PC-9 (cell line): ENCODE measurements at places on chromosomes 11 and 22.

- DNase-seq: no peak
Measured at GRCh38 chr11:12922980-12923507, 86.1 kb upstream of the RASSF10 start.

GRCh38 chr11:8586184-8586583 is 7.8 kb downstream of the STK33 start:
- no peak for DNase-seq

GRCh38 chr11:92569726-92570125 is 345.1 kb downstream of the FAT3 start:
- no peak for DNase-seq

DNA sequence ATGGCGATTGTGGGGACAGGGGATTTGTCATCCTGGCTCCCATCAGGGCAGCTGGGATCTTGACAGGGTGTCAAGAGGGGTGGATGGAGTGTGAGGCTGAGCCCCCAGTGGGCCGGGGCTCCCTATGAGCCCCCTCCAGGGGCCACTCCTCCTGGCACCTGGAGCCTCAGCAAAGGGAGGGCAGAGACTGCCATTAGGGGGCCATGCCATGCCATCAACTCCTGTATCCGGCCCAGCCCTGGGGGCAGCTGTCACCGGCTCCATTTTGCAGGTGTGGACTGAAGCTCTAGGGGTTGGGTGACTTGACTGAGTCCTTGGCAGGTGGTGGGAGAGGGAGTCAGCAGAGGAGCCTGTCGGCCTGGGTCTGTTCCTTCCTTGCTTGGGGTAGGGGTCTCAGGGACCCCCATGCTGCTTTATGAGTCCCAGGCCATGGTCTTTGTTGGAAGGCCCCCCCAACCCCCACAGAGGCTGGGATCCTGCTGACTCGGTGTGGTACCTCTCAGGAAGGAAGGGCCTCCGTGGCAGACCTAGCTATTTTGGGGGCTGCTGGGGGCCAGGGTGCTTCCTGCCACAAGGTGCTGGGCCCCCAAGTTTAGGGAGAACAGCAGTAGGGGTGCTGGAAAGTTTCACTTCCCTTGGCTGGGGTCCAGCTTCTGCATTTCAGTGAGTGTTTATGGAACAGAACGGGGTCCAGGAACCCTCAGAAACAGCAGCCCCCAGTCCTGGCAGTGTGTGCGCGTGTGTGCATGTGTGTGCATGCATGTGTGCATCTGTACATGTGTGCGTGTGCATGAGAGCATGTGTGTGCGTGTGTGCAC is 1.5 kb downstream of the ACY3 start:
- DNase-seq: no peak

- no peak for DNase-seq
Measured at GRCh38 chr22:33401291-33401690, 343.1 kb upstream of the SYN3 start.

- no peak for DNase-seq
Measured at GRCh38 chr11:97118614-97119200, 728.9 kb downstream of the JRKL start.

- DNase-seq: no peak
Measured at GRCh38 chr22:34812631-34813030, 253.3 kb upstream of the ISX start.

- DNase-seq: peak; percentile 8
Measured at GRCh38 chr11:112734207-112734606, 227.0 kb upstream of the NCAM1 start.

GRCh38 chr11:123261345-123262106 is 66.5 kb upstream of the CLMP start:
- peak; percentile 86 for DNase-seq

DNA sequence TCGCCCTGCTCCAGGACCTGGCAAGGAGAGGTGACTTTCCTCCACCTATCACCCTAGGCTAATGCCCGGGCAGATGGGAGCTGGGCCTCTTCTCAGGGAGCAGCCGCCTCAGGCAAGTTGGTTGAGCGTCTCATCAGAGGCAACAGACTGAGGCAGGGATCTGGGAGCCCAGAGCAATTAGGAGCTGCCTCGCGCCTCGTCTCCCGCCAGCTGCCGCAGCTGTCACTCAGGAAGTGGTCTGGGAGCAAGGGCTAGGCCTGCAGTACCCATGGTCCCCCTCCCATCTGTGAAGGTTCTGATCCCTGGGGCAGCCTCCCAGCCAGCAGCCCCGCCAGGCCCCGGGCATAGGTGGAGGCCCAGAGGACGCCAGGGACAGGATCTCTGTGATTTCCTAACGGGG is 4.6 kb upstream of the CABP7 start:
- no peak for DNase-seq

GRCh38 chr11:121066623-121067022 is 34.4 kb upstream of the TECTA start:
- no peak for DNase-seq

- no peak for DNase-seq
Measured at GRCh38 chr22:28943501-28943879, 60.1 kb downstream of the ZNRF3 start.

DNA sequence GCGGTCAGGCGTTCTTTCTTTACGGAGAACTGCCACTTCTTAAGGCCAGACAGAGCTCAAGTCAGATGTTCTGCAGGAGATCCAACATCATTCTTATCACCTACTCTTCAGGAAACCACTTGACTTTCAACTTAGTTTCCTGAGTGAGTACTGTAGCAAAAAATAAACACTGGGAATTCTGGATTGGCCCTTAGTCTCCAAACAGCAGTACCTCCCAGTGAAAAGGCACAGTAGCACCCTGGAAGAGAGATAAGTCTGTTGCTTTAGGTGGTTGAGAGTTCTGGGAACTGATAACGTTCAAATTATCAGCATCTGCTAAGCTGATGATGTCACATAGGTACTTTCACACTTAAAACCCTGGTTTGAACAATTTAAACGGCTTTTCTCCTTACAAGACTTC is 971.8 kb upstream of the TENM4 start:
- DNase-seq: no peak

DNA sequence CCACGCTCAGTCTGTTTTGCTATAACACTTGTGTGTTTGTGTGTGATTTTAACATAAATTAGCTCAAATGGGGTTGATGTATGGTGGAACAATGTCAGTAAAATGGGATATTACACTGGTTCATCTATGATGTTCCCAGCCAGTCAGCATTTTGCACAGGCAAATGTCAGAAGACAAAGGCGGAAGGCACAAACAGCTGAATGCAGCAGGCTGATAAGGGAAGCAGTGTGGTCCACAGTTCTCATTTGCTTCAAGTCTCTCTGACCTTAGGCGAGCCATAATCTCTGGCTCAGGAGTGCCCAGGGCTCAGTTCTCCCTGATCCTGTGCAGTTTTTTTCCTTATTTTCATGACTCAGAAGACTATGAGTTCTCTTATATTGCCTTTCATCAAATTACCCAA is 102.7 kb downstream of the FAR1 start:
- DNase-seq: no peak

- DNase-seq: no peak
Measured at GRCh38 chr11:74925281-74925680, 23.6 kb downstream of the XRRA1 start.
